GM04504 (cell line): ENCODE measurements at places on chromosomes 16 and 17.

DNA sequence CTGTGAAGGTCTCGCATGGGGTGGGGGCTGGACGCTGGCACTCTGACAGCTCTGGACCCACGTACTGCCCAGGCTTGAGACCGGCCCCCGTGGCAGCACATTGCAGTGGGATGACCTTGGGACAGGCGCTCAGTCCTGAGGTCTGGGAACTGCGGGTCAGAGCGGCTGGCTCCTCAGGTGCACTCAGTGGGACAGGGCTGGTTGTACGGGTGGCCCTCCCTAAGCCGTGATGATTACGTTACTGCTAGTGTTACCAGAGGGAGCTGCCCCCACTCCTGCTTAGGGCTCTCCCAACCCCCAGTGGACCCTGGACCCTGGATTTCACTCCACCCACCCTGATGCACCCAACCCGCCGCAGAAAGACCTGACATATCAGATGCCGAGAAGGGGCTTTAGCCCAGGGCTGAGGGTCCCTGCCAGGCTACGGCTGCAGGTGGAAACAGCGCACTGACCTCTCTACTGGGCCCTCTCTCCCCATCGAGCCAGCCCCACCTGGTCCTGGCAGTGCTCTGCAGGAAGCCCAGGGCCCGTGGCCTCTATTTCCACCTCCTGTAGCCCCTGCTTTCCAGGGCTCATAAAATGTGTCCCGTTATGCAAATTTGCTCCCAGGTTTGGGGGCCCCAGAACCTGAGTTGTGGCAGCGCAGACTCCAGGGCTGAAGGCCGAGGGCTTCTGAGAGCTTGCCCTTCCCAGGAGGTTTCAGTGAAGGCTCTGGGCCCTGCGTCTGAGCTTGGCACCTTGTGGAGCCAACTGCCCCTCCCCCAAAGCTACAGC, 77.2 kb downstream of the RTN4RL1 start:
- no peak for DNase-seq

DNA sequence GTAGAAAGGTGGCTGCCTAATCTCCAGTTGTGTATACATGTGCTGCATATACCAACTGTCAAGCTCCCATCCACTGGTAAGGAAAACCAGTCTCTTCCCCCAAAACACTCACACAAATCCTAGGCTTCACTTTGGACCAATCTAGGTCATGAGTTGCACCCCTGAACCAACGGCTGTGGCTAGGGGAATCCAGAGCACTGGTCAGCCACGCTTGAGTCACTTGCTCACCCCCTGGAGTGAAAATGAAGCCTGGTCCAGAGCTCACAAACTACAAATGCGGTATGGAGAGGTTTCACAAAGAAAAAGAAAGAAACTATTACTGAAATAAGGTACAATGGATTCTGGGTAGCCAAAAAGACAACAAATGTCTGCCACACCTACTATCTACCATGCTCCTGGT, 66.1 kb upstream of the NLK start:
- no peak for DNase-seq

- DNase-seq = no peak
These were observed 37.6 kb downstream of the CBFA2T3 start for GRCh38 chr16:88939245-88939971.

DNA sequence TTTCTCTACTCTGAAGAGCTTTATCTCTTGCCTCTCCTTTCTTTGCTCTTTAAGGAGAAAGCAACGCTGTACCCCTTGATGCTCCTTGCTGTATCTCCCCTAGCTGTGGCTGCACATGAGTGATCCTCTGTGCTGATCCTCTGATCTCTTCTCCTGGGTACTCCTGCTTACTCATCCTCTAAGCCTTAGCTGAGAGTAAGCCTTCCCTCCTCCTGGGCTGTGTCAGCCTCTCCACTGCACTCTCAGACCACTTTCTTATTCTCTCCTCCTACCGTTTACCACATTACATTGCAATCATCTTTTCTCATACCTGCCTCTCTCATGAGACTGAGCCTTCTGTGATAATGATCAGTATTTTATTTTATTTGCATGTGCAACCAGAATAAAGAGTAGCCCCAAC, 25.1 kb downstream of the SOX9 start:
- no peak for DNase-seq

- DNase-seq = no peak
These were observed 16.8 kb downstream of the B9D1 start for GRCh38 chr17:19345486-19346350.

DNA sequence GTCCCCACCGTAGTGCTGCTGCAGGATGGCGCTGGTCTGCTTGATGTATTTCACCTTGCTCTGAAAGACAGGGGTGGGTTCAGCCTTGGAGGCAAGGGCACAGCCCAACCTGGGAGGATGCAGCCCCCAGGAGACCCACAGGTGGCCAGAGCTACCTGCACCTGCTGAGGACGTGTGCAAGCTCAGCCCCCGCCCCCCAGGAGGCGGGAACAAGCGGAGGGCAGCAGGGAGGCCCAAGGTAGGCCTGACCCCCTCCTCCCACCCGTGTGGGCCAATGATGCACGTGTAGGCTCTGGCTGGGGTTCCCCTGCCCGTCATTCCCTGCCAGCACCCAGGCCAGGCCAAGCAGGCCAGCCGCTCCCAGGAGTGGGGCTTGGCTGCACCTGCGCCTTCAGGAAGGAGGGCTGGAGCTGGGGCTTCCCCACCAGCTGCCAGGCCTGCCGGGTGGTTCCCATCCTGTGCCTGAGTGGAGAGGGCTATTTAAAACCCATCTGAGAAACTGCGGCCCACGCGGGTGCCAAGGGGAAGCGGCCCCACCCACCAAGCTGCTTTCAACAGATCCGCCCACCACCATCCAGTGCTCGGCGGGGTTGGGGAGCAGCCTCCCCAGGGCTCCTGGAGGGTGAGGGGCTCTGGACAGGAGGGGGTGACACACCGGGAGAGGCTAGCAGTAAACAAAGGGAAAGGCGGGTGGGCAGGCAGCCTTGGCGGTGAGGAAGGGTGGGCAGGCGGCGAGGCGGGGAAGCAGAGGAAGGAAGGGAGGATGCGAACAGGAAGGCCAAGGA, 3.8 kb downstream of the NTHL1 start:
- no peak for DNase-seq

GRCh38 chr17:63930951-63931575, 1.1 kb downstream of the CD79B start:
- DNase-seq = no peak

GRCh38 chr16:4376893-4377572, 5.4 kb downstream of the VASN start:
- DNase-seq = no peak

GRCh38 chr16:84780063-84780462, 39.7 kb upstream of the CRISPLD2 start:
- DNase-seq = no peak

GRCh38 chr17:49298371-49298976, 63.6 kb downstream of the ZNF652 start:
- no peak for DNase-seq

DNA sequence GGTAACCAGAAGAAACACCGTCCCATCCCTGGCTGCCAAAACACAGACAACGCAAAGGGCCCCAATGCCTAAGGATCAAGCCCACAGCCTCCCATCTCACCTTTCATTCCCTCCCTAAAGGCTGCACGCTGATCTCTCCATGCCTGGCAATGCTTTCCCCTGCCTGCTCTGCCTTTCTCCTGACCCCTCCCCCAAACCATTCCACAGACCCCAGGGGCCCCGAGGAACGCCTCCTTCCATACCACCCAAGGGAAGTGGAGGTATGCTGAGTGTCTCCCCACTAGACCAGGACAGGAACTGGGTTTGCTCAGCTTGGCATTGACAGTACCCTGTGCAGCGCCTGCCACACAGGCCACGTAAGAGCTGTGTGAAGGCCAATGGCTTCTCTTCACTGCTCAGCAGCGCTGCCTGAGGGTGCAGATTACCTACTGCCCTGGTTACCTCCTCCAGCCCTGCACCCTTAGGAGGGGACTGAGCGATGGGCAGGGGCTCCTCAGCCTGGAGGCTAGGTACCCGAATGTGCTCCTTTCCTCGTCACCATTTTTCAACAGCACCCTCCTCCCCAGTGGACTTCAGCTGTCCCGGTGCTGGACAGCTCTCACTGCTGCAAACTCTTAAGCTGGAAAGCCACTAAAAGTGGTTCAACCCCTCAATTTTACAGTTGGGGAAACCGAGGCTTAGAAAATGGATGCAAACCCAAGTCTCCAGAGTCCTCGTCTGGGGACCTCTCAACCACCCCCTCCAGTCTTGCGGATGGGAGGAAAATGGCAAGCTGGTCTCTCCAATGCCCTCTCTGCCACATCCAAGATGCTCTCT, 45.0 kb downstream of the SRCIN1 start:
- no peak for DNase-seq
